ENCODE measurements at places on chromosomes 13 and 19.

DNA sequence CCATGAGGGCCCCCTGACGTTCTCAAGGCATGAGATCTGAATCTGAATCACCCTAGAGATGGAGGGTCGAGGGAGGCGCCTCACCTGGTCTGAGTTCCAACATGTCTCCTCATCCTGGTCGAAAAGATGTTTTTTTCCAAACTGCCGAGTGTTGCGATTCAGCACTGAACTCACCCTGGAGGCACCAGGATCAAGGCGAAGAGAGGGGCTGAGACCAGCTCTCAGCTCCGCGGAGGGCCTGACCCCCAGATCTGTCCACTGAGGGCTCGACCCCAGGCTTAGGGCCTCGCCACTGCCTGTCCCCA is 555 bp downstream of the NR2C2AP start:
- no peak for DNase-seq

DNA sequence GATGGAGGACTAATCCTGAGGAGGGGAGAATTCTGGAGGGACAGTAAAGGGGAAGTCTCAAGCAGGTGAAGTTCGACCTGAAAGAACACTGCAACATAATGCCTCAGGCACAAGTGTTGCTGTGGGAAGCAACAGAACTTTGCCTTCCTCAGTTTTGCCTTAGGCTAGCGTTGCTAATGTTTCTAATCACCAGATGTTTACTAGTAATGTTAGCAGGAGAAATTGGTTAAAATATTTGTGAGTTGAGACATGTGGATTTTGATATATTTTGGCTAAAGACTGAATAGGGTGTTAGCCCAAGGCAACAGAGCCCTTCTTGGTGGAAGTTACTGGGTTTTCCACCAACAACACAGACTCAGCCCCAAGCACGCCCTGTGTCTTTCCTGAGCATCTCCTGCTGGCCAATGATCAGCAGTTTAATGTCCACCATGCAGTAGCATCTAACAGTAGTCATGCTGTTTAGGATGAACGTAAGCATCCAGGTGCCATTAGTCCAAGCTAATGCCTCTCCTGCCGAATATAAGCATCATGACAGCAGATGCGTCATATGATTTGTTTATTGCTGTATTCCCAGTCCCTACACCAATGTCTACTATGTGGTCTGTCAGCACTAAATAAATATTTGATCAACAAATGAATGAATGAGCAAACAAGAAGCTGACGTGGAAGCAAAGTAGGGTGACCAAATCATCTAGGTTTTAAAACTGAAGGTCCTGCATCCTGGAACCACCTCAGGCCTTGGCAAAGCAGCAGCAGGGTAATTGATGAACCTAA is 511.9 kb upstream of the HTR2A start:
- no peak for DNase-seq

- DNase-seq: no peak
Observed at GRCh38 chr13:72126424-72126823, 259.4 kb upstream of the DACH1 start.

- no peak for DNase-seq
Observed at GRCh38 chr19:15038294-15038693, 11.0 kb upstream of the CASP14 start.

GRCh38 chr19:58544591-58545285 is 874 bp downstream of the TRIM28 start:
- DNase-seq: no peak

DNA sequence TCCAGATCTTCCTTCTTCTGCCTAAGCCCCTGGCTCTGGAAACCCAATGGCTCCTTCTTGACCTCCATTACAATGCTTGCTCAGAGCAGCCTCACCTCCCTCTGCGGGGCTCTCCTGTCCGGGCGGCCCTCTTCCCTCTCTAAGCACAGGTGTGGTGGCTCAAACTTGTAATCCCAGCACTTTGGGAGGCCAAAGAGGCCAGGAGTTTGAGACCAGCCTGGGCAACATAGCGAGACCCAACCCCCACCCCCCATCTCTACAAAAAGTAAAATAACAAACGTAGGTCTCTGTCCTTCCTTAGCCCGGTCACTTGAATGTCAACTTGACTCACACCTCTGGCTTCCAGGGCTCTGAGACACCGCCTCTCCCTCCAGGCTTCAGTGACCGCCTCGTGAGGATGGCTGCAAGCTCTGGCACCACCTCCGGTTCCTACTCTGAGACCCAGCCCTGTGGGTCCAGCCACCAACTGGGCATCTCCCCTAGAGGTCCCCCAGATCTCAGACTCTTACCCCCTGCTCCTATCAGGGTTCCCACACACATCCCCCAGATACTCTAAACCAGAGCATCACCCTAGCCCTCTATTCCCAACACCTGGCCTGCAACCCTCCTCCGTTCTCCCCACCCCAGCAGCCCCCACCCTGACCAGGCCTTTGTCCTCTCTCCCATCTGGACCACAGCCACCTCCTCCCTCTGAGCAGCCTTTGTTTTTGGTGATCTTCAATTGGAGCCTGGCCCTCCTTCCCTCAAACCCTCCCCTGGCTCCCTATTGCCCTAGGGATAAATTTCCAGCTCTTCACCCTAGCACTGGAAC is 4.7 kb upstream of the TLE2 start:
- no peak for DNase-seq
